ENCODE measurements at places on chromosomes 12 and 14.

- DNase-seq = no peak
Measured at GRCh38 chr14:61177279-61178225, 103.6 kb downstream of the TMEM30B start.

GRCh38 chr14:79578470-79578869 is 632.8 kb downstream of the DIO2 start:
- no peak for DNase-seq

GRCh38 chr12:116393255-116393654 is 115.8 kb upstream of the MED13L start:
- no peak for DNase-seq

DNA sequence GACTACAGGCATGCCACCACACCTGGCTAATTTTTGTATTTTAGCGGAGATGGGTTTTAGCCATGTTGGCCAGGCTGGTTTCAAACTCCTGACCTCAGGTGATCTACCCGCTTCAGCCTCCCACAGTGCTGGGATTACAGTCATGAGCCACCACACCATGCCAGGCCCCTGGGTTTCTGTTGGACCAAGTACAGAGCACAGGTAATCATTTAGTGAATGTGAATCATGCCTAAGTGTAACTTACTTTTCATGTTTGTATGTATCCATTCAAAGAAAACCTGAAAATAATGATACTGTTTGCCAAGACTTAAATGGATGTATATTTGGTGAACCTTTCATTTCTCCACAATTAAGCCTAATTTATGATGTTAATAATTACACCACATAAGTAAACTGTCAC is 65.9 kb downstream of the FGD6 start:
- DNase-seq = no peak

- DNase-seq = no peak
Measured at GRCh38 chr14:89922031-89922907, 32.3 kb downstream of the EFCAB11 start.

DNA sequence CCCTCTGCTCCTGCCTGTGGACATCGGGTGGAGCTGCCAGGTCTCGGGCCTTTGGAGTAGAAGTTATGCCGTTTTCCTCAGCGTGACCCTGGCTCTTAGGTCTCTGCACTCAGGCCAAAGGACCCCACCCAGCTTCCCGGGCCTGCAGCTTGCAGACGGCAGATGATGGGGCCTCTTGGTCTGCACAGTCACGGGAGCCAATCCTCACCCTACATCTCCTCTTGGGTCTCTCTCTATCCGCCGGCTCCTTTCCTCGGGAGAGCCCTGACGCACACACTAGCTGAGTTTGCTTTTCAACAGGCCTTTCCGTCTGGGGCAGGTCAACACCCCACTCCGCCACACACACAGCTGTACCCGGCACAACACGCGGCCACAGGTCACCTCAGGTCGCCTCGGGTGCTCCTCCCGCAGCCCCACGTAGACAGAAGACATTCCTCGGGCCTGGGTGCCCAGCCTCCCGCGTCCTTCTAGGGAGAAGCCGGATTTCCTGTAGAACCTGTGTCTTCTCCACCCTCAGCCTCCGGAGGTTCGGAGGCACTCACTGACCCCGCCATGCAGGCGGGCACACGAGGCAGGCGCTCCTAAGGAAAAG is 9.9 kb downstream of the GALNT9 start:
- no peak for DNase-seq

DNA sequence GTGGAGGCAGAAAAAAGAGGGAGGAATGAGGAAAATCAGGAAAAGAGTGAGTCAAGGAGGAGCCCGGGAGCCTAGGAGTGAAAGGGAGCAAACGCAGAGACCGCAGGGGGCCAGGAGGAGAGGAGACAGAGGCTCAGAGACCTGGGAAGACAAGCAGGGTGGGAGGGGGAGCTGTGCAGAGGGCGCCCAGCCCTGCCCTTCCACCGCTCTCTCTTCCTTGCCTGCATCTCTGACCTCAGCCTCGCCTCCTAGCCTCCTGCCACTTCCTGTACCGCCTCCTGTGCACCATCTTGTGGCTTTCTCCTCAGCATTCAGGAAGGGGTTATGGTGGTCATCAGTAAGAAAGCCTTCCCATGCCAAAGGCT is 1.3 kb downstream of the CLSTN3 start:
- no peak for DNase-seq

DNA sequence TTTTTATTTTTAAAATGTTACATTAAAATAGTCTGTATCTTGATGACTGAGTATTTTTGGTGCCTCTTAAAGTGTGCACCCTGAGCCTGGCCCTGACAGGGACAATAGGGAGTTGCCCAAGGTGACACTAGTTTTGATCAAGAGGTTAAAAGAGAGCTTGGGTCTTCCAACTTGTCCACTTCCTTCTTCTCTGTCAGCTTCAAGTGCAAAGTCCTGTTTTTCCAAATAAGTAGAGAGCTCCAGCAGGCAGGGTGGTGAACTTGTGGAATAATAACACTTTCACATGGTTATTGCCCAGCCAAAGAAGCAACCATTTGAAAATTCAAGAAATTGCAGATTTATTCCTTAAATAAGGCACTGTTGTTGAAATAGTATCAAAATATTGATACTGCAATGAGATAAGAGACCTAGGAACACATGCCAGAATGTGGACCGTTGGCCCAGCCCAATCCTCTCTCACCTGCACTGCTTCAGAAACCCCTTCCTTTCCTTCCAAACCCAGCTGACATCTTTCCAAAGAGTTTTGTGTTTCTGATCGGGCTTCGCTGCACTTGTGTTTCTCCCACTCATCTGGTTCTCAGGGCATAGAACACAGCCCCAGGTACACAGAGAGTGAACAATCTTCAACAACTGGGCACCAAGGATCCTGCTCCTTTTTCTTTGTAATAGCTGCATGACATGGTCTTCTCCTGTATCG is 13.8 kb upstream of the COL2A1 start:
- DNase-seq = no peak

DNA sequence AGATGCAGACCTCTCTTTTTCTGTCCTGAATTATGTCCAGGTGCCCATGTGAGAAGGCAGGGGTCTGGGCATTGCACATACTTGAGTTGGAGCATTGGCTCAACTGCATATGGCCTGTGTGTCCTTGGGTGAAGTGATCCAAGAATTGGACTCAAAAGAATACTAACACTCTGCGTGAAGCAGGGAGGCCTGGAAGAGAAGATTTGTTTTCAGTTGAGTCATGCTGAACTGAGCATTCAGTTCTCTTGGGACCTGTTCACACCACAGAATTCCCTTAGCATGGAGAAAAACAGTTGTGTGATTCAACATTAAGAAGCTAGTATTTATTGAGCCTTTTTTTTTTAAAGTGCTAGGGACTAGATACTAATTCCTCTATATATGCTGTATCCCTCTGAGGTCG is 164.7 kb upstream of the TBX3 start:
- no peak for DNase-seq

DNA sequence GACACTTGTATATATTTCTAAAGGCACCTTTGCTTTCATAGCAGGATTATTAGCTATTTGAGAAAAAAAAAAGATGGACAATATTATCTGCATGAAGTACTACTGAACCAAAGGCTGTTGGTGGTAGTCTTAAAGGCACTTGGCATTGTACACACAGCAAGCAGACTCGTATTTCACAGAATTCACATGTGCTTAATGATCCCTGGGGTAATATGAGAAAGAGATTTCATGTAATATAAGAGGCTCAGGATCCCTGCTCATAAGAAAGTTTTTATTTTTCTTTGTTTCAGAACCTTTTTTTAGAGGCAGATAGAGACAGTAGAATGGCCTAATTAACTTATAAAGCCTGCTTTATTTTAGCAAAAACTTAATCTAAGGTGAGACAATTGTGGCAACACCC is 59.5 kb downstream of the SYNE2 start:
- peak; percentile 44 for DNase-seq

GRCh38 chr14:50573862-50574261 is 13.9 kb downstream of the ATL1 start:
- DNase-seq = no peak

DNA sequence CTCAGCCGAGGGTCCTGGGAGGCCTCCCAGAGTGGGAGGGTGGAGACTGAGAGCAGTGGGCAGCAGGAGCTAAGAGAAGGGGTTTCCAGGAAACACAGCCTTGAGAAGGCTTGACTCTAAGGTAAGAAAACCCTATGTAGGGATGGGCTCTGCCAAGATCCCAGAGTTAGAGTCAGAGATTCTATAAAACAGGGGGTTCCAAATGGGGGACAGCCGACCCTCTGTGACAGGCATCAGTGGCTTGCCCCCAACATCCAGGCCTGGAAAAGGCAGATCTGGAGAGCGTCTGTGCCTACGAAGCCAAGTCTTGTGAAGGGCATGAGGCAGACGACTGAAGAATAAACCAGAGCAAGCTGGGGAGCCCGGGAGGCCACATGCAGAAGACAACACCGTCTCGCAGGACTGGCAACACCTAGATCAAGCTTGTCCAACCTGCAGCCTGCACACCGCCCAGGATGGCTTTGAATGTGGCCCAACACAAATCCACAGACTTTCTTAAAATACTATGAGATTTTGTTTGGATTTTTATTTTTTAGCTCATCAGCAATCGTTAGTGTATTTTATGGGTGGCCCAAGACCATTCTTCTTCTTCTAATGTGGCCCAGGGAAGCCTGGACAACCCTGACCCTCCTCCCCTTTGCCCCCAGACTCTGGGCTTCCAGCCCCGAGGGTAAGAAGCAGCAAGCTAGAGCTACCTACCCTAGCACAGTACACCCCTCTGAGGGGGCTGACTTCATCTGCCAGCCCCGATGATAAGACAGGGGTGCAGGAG is 42.1 kb downstream of the PRMT8 start:
- DNase-seq = no peak

GRCh38 chr12:9204380-9204779 is 3.8 kb downstream of the PZP start:
- DNase-seq = no peak

DNA sequence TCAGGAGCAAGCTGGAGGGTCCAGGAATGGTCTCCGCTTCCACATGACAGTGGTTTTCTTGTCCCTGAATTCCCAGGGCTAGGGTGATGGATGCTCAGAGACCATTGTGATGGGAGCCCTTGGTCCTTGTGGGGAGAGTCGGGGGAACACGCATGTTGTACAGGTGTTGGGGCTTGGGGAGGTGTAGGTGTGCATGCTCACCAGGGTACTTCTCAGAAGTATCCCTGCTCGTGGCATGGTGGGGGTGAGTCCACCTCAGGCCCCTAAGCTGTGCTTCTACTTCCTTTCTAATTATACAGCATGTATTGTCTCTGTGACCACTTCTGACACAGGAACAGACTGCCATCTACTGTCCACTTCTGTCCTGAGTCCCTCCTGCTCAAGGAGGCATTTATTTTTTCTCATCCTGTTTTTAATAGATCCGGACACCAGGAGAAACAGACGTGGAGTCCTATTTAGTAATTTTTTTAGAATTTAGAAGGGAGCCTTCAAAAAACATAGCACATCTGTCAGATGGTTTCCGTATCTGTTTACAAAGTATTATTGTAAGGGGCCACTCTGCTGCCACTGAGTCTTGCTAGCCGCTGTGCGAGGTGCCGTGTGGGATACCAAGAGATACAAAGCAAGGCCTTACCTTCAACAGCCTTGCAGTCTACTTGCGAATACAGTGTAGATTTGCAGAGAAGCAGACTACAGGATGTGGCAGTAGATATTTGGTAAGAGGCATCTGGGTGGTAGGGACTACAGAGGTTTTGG is 10.5 kb downstream of the NTF3 start:
- no peak for DNase-seq

DNA sequence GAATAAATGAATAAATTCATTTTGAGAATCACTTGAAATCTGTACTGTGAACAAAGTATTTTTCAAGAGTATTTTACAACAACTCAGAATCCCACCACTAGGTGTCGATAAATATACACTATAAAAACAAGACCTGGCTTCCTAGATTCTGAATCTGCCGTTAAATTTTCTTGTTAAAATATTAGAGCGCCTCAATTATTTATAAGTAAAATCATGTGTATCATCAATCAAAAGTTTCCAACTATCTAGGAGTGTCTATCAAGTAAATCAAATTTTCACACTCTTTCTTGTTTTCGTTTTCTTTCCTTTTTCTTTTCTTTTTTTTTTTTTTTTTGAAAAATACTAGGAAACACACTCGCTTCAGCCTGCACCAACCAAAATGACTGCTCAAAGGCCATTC is 179.2 kb upstream of the DCN start:
- DNase-seq = peak; percentile 13

All from NCI-H2171 (cell line).